ENCODE measurements at places on chromosomes 3 and 15. TPM values are rescaled to one million over a fixed set of nuclear protein-coding genes. Genes with fewer than 3 reads are reported as not detected.

DNA sequence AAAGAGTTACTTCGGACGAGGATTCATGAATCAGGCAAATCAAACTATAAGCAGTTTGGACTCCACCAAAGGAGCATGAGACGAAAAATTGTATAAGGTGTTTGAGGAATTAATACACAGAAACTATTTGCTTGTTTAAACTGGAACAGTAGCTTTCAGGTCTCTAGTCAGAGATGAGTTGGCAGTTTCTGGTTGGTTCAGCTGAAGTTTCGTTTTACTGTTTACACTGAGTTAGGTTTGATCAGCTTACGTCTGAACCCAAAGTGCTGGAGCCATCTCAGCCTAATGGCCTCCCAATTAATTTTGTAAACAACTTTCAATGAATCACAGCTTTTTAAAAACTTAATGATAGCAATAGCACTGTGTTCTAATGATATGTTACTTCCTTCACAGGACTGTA, 703.7 kb downstream of the NLGN1 start:
- DNase-seq: no peak

DNA sequence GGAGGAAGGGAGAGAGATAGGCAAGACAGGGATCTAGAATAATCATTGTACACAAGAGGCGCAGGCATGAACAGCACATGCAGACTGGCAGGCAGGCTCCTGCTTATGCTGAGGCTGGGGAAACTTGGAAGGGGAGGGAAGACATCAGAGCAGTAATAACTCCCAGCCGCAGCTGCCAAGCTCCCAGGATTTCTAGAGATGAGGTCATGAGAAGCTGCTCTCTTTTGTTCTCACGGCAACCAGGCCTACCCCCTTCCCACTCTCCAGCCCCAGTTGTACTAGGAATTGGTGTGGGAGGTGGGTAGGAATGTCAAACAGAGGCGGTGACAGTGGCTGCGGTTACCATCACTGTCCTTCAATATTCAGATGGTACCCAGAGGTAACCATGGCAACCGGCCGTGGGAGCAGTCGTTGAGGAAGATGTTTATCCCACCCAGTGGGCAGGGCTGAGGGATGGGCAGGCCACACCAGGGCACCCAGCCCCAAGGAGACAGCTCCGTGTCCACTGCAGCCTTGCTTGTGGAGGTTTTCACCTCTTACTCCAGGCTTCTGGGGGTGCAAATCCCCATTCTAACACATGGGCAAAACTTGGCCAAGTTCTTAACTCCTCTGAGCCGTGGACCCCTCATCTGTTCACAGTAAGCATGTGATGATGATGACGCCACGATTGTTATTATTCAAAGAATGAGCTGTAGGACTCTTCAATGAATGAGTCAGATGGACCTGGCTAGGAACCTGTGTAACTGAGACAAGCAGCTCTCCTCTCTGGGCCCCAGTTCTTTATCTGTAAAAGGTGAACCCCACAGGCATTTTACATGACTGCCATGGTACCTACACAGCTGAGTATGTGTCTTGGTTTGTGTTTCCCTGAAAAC, 360.8 kb upstream of the PROK2 start:
- DNase-seq: peak; percentile 26

- DNase-seq: no peak
Measured at GRCh38 chr3:126900859-126901540, 81.9 kb upstream of the PLXNA1 start.

DNA sequence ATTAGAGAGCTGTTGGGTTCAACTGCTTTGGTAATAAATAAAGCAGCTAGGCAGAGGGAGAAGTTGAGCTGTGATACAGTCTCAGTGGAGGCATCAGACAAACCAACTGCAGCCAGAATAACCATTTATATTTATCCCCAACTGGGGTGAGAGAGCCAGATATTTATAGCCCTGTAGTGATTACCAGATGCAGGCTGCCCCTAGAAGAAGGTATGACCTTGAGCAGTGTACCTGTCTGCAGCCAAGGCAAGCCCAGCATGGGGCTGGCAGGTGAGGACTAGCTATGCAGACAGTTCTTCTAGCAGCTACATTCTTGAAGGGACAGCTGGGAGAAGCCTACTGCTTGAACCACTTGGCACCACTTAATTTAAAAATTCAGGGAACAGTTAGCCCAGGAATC, 144.4 kb upstream of the EPHA3 start:
- no peak for DNase-seq

DNA sequence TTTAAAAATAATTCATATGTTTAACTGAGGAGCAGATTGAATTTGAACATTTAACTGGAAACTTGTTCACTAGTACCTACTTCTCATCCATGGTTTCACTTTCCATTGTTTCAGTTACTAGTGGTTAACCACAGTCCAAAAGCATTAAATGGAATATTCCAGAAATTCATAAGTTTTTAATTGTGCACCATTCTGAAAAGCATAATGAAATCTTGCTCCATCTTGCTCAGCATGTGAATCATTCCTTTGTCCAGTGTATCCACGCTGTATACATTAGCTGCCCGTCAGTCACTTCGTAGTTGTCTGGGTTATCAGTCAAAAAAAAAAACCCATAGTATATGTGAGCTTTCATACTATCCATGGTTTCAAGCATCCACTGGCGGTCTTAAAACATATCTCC, 217.6 kb downstream of the TPRG1 start:
- no peak for DNase-seq

GRCh38 chr3:58013973-58014649, 5.9 kb downstream of the FLNB start:
- DNase-seq: peak; percentile 88

DNA sequence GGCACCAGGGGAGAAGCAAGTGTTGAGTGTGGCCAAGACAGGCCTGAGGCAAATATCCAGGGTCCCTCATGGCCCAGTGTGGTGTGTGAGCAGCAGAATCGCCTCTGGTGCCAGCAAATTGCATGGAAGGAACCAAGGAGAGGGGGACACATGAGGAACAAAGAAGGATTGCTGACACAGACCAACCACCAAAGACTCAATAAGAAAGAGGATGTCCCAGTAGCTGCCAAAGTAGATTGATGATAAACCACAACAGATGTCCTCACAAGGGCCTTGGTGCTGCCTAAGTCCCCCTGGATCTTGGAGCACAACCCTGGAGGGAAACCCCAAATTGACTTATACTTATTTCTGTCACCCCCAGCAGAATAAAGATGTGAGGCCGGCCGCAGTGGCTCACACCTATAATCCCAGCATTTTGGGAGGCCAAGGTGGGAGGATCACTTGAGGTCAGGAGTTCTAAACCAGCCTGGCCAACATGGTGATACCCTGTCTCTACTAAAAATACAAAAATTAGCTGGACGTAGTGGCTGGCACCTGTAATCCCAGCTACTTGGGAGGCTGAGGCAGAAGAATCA, 10.6 kb downstream of the SRGAP3 start:
- no peak for DNase-seq

DNA sequence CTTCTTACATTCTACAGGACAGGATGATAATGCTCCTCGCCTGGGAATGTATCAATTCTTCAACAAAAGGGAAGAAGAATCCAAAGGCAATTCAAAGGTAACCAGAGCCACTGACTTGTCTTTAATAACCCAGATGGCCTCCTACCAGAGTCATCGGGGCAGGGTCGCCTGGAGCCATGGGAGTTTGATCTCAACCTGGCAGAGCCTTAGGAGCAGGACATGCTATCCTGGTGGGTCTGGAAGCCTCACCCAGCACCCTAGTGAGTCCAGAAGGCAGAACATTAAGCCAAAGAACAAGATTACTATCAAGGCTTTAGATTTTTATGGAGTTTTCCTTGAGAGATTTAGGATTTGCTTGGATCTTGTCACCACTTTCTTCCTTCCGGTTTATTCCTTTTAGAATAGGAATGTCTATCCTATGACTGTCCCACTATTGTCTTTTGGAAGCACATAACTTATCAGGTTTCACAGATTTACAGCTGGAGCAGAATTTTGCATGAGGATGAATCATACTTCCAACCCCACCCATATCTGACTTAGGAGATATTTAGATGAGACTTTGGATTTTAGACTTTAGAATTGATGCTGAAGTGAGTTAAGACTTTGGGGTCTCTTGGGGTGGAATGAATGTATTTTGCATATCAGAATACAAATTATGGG, 330.3 kb upstream of the GOLIM4 start:
- peak; percentile 26 for DNase-seq

GRCh38 chr15:25932696-25933095, 69.6 kb upstream of the ATP10A start:
- no peak for DNase-seq

- no peak for DNase-seq
Measured at GRCh38 chr3:125104639-125105038, 48.8 kb upstream of the HEG1 start.

GRCh38 chr3:141183606-141184005, 48.0 kb upstream of the PXYLP1 start:
- DNase-seq: no peak

DNA sequence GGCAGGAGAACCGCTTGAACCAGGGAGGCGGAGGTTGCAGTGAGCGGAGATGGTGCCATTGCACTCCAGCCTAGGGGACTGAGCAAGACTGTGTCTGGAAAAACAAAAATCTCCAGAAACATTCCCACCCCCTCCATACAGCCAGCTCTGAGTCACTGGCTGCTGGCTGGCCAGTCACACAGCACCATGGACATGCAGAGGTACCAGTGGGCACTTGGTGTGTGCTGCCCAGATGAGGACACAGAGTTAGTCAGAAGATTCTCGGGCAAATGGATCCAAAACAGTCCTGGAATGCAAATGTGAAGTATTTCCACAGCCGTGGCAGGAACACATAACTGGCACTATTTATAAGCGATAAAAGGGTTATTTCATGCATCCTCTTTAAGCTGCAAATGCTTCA, 44.6 kb downstream of the BDH1 start:
- DNase-seq: no peak

DNA sequence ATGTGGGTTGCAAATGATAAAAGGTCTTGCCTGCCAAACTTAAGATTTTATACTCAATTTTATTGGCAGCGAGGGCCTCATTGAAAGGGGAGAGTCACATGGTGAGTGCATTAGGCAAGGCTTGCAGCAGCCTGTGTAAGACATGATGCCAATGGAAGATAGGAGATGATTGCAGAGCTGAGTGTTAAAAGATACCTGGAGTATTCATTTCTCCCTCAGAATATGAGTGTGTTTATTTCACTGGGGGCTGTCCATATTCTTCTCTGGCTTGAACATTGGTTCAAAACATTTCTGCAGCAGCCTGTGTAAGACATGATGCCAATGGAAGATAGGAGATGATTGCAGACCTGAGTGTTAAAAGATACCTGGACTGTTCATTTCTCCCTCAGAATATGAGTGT, 165.2 kb upstream of the NUDT16 start:
- no peak for DNase-seq

DNA sequence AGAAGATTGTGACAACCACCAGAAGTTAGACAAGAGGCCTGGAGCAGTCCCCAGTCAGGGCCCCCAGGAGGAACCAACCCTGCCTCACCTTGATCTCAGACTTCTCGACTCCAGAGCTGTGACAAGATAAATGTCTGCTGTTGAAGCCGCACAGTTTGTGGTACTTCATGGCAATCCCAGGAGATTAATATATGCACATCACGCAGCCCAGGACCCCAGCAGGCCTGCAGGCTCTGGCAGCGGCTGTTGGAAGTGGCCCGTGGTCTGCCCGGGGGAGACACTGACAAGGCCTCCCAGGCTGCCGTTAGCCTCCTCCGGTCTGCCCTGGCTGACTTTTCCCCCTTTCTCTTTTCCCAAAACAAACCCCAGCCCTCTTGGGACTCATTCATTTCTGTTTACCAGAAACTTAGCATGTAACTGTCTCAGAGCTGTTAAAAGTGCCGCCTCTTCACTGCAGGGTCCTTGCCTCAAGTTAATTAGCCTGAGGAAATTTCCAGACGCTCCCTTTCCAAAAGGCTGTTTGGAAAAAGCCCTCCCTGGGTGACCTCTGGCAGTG, 183.5 kb upstream of the LYSMD4 start:
- no peak for DNase-seq

DNA sequence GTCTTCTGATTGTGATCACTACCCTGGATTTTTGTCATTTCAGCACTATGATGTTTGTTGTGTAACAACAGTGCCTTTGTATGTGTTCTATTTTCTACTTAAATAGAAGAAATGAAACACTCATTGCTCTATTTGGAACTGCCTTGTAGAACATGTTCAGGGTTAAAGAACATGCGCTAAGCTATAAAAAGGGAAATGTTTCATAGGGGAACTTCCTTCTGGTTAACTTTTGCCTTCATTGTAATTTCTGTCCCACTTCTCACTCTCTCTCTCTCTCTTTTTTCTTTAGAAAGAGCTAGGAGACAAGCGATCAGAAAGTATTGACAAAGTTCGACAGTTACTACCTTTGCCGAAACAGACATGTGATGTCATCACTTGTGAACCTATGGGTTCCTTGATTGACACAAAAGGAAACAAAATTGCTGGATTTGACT, at the start of gene P2RY12:
TSS of gene P2RY12 (minus strand) at position 13 of the 434 bp plus-strand sequence. CDS start 45,908 bp downstream, outside the sequence.
- no peak for DNase-seq

DNA sequence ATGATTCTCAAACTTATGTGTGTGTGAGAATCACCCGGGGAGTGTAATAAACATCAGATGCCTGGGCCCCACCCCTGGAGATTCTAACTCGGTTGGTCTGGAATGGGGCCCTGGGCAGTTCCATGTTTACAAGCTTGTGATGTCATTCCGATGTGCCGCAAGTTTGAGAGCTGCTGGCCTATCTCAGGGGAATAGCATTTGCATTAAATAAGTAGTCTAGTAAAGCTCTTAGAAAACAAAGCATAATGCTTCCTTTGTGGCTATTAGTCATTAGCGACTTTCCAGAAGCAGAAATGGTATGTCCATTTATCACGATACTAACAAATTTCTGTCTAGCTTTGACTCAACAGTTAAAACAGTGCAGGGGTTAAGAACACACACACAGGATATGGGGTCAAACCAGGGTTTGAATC, 20.9 kb downstream of the PGBD4 start:
- peak; percentile 95 for DNase-seq

GRCh38 chr3:194136519-194137007, 615 bp downstream of the HES1 start:
- no peak for DNase-seq

DNA sequence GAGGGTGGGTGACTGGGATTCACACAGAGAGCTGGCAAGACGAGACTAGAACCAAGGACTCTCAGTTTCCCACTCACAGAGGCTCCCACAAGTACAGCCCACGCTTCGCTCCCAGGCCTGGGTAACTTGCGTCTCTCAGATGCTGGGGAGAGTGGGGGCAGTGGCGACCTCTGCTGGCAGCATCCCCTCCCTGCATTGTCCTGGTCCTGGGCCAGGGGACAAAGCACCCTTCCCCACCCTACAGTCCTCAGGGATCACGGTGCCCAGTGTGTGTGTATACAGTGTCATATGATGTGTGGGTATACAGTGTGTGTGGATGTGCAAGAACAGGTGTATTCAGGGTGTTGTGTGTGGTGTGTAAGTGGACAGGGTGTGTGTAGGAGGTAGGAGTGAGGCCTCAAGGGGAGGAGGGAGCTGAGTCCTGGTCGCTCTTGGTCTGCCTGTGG, 12.8 kb downstream of the VILL start:
- DNase-seq: no peak

GRCh38 chr15:78360958-78361718, 21.0 kb downstream of the CRABP1 start:
- no peak for DNase-seq

CLK3 gene
- 58.3 TPM for polyA plus RNA-seq

PRKAR2A gene
- polyA plus RNA-seq: 15.3 TPM

RASL12 gene
- 0.16 TPM for polyA plus RNA-seq

MEGF11 gene
- polyA plus RNA-seq: 0.04 TPM

OR4F6 gene
- not detected for polyA plus RNA-seq

DAZL gene
- not detected for polyA plus RNA-seq

ZIC1 gene
- 19.5 TPM for polyA plus RNA-seq

ZBTB20 gene
- polyA plus RNA-seq: 4.7 TPM

MUSTN1 gene
- polyA plus RNA-seq: not detected

Data from BJ (cell line).